Activated T-helper 1 cell treated with anti-CD3 and anti-CD28 coated beads, Interleukin-2, amount 50 U/mL, for 16 hours (primary cell): ENCODE measurements at places on chromosomes 6 and 20.

DNA sequence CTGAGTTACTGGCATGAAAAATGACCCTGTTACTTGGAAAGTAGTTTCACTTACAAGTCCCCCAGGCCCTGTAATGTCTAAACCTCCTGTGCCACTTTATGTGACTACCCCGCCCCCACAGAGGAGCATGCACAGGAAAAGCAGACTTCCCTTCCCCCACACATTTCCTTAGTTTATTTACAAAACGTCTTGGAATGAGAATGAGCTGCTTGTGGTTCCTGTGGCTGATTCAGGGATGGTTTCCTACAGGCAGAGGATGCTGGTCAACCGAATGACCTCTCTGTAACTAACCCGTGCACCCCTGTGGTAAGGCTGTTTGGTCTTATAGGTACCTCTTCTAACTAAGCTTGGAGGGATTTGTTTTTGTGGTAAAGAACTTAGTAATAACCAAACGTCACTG is 28.5 kb downstream of the RSPO3 start:
- DNase-seq: no peak

DNA sequence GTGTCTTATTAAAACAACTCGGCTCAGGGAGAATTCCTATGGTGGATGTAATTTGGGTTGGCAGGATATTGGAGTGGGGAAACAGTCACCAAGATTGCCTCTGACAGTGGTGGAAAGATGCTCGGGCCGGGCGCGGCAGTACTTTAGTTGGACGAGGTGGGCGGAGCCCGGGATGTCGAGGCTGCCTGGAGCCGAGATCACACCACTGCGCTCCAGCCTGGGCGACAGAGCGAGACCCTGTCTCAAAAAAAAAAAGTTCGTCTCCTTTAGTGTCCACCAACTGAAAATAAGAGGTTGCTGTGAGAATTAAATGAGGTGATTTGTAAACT is 621 bp downstream of the NOL7 start:
- peak; percentile 17 for DNase-seq

DNA sequence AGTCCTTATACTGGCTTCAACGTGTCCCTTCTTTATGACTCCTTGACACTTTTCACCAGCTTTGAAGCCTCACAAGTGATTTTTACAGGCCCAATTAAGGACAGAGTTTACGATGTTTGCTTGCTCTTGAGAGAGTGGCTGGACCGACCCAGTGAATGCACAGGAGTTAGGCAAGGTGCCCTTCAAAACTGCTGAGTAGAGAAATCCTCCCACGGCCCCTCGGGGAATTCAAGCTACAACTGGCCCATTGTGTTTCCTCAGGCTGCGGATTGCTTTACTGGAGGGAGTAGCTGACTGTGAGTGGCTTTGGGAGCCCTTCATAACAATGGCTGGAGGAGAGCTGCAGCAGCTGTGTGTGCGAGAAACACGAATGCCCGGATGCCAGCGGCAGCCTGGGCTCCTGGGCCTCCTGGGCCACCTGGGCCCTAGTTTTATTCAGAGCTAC is 50.0 kb downstream of the SGK1 start:
- DNase-seq: no peak

DNA sequence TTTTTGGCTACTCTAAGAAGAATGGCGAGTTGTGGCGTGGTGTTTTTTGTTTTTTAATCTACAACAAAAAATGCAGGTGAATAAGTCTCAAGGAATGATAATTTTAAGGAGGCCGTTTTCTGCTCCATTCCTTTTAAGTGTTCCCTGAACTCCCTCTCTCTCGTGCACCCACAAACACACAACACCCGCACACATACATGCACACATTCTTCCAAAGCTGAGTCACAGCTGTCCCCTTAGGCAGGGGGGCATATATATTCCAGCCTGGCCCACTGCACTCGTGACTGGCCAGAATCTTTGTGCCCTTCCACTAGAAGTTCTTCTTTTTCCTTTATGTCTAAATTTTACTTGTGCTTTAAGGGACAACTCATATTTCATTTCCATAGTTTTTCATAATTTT is 405.7 kb downstream of the LMBRD1 start:
- DNase-seq: no peak

- DNase-seq: no peak
Measured at GRCh38 chr6:33171016-33171879, 21.0 kb downstream of the COL11A2 start.

DNA sequence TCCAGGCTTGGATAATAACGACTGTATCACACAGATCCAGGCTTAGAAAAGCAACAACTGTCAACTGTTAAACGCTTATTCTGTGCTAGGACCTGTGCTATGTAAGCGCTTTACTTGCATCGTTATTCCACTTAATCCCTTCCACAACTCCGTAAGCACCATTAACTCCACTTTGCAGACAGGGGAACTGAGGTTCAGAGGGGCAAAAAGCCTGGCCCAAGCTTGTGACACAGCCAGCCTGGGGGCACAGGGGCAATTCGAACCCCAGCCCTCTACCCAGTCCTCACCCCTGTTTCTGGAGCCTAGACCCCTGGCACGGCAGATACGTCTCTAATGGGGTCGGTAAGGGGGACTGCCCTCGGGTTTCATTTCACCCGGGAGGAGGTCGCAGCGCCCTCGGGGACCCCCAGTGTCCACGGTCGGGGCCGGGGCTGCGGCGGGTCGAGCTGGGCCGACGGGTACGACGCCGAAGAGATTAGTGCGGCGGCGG is 411 bp downstream of the DSN1 start:
- DNase-seq: no peak

DNA sequence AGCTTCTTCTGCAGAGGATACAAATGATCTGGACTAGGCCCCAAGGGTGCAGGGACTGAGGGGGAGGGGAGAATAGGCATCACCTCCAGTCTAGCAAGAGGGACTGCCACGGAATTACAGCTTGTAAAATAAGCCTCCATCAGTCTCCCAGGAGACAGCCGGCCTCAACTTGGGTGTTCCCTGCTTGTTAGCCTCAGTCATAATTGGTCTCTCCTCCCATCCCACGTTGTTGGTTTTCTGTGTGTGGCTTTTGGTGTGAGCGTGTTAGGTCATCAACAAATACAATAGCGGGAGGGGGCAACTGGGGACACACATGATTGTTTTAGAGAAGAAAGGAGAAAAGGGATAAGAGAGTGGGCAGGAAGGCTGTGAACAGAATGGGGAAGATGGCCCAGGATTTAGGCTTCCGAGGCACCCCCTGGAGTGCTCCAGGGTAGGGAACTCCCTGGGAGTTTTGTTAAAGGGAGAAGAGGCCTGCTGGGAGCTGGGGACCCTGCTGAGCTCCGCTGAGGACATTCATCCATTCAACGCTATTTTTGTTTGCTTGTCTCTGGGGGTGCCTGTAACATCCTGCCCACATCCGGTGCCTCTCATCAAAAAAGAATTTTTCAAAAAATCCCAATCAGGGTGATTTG is 9.2 kb downstream of the FOXA2 start:
- DNase-seq: no peak

GRCh38 chr6:17204533-17204932 is 76.6 kb upstream of the RBM24 start:
- no peak for DNase-seq

DNA sequence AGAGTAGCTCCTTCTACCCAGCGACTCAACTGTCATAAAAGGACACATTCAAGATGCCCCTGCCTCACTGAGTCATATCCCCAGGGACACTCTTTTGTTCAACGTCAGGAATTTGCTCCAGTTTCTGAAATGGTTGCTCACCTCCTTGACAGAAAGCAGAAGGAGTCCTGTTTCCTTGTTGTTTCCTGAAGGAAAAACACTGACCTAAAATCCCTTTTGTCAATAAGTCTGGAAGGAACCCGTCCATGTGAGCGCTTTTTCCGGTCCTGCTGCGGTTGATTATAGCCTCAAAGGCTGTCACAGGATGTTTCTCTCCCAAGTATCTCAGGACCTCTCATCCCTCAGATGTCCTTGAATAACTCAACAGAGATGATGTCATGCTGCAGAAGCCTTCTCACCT is 113.6 kb upstream of the PLEKHG1 start:
- no peak for DNase-seq

- DNase-seq: no peak
Measured at GRCh38 chr20:44222633-44223368, 12.2 kb upstream of the OSER1 start.

DNA sequence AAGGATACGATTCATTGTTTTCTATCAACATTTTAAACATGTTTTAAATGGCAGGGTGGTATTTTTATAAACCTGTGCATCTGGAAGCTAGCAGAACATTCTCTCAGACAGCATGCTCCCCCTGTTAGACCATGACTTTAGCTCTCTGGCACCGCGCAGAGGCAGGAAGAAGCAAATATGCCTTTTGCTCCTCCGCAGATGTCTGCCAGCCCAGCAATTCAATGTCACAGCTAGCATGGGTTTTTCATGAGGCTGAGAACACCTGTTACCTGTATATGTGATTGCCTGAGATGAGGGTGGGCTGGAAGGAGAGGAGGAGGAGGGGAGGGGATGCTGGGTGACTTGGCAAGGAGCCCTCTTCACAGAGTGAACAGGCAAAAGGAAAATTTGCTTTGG is 6.7 kb downstream of the MTCH1 start:
- DNase-seq: no peak

DNA sequence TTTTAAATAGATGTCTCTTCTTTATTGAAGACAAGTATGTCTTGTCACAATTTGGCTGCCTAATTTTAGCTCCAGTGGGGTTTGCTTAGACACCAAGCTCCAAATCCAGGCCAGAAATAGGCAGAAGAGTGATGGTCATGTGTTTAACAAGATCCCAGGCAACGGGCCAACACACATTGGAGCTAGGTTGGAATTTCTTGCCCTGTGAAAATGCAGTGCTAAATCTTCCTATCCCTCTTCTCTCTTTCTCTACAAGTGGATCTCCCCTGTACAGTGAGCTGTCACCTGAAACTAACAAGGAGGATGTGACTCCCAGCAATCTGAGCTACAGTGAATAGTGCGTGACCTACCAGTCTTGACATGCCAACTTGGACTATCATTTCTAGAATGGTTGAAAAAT is 65.3 kb upstream of the VGLL2 start:
- DNase-seq: no peak

DNA sequence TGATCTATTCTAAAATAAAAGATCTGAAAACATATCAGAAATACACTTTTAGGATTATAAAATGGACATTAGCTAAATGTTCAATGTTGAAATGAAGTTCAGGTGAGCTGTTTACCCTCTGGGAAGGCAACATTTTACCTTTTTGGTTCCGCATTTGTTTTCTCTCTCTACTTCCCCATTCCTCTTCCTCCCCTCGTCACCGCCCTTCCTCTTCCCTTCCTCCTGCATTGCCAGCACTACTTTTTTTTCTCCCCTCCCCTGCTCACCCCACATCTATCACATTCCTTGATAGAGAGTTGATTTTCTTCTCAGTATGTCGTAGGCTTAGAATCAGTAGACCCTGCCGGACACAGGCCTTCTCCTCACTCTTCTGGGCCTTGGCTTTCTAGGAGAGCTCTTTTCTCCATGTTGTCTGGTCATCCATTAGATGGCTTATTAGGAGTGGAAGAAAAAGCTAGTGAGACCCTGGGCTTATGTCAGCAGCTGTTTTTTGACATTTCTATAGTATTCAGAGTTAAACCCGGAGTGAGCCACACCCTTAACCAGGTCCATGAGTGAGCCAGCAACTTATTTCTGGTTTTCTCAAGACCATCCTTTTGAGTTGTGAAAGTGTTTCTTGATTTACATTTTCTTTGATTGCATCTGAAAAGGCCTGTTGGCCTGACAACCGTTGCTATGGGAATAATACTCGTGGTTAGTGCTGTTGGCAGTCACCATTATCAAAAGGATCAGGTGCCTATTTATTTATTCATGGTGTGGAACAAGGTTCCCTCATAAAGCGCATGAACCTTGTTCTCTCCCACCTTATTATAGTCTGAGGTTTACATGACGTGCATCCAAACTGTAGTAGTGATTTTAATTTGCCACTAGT is 90.9 kb downstream of the DTD1 start:
- DNase-seq: no peak

DNA sequence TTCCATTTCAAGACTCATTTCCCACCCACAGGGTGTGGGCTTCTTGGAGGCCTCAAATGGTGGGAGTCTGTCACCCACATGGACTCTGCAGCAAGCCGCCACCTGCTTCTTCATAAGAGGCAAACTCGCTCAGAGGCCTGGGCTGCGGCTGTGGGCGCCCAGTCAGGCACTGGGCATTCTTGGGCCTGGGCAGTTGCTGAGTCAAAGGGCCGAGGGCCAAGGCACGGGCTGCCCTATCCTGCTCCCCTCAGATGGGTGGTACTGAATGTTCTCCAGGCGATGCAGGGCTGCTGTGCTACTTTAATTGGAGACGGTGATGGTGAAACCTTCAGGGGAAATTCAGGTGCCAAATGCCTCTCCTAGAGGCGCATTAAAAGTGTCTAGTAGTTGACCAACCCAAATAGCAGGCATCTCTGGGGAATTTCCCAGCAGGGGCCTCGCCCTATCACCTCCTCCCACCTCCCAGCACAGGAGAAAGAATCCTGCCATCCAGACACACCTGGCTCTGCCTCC is 57.9 kb downstream of the MAFB start:
- no peak for DNase-seq

DNA sequence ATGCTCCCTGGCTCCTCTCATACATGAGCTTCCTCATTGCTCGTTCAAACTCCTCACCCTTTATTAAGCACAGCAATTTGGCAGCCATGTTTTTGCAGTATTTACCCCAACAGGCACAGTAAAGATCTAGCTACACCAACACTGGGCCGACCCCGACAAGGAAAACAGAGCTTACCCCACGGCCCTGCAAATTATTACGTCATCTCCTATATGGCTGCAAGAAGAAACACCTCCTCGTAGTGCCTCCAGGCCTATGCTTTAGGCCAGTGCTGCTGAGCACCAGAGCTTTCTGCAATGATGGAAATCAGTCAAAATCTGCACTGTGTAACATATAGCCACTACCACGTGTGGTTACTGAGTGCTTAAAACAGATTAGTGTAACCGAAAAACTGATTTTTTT is 26.7 kb downstream of the TMC2 start:
- no peak for DNase-seq

DNA sequence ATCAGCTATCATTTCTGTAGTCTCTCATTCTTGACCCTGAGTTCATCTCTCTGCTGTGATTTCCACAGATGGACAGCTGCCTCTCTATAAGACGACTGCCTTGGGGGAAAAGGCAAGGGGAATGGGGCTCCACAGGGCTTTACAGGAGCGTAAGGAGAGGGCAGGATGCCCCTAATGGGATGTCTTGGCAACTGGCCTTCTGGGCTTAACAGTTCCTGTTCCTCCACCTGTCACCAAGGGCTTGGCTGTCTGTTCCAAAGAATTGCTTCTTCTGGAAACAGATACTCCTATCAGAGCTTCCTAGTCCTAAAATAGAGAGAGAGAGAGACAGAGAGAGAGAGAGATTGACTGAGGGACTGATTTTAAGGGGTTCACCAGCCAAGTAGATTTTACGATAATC is 181.9 kb downstream of the TMEM200A start:
- DNase-seq: no peak

DNA sequence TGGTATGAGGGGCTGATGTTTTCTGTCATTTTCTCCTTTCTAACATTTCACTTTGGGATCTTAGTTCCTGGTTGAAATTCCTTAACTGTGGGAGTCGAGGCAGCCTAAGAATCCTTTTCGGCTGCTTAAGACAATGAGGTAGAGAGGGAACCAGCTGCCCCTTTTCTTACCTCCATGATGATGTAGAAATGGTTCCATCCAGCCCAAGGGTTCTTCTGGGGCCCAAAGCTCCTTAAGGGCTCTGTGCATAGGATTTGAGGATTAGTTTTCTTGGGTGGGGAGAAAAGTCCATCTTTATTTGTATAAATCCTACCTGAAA is 33.5 kb downstream of the SYNJ2 start:
- no peak for DNase-seq
